ENCODE measurements at places on chromosomes 7 and 10.

DNA sequence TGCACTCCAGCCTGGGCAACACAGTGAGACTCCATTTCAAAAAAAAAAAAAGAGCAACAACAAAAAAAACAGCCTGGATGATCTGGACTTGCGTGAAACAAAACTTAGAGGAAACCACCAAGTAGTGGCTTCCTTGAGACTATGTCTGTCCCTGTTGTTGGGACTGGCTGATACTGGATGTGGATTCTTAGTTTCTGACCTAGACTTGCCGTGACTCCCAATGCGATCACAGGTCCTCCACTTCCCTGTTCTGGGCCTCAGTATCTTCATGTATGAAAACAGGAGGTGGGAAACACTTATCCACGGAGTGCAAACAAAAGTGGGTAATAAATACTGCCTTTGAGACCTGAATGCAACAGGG is 125.7 kb downstream of the PRPF18 start:
- no peak for DNase-seq

GRCh38 chr10:131889755-131890154 is 11.1 kb upstream of the PPP2R2D start:
- no peak for DNase-seq

DNA sequence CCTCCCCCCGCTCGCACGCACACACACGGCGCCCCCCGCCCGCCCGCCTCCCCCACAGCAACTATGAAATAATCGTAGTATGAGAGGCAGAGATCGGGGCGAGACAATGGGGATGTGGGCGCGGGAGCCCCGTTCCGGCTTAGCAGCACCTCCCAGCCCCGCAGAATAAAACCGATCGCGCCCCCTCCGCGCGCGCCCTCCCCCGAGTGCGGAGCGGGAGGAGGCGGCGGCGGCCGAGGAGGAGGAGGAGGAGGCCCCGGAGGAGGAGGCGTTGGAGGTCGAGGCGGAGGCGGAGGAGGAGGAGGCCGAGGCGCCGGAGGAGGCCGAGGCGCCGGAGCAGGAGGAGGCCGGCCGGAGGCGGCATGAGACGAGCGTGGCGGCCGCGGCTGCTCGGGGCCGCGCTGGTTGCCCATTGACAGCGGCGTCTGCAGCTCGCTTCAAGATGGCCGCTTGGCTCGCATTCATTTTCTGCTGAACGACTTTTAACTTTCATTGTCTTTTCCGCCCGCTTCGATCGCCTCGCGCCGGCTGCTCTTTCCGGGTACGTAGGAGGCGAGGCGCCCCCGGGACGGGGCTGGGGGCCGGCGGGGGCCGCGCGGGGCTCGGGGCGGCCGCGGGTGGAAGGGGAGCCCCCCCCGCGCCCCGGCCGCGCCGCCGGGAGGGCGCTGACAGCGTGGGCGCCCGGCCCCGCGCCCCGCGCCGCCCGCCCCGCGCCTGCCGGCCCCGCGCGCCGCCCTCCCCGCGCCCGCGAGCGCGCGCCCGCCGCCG is 441 bp downstream of the BMI1 start:
- peak; percentile 76 for DNase-seq

DNA sequence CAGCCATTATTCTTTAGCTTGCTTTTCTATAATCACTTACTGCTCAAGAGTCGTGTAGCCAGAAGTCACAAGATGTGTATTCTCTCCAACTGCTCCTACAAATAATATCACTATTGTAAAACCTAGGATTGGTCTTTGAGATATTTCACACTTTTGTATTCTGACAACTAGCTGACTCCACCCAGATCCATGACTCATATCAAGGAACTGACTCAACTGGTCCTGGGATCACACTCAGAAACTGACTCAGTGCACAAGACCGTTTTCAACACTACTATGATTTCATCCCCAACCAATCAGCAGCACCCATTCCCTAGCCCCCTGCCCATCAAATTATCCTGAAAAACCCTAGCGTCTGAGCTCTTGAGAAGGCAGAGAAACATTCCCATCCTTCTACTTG is 56.5 kb upstream of the ORC5 start:
- DNase-seq = no peak

DNA sequence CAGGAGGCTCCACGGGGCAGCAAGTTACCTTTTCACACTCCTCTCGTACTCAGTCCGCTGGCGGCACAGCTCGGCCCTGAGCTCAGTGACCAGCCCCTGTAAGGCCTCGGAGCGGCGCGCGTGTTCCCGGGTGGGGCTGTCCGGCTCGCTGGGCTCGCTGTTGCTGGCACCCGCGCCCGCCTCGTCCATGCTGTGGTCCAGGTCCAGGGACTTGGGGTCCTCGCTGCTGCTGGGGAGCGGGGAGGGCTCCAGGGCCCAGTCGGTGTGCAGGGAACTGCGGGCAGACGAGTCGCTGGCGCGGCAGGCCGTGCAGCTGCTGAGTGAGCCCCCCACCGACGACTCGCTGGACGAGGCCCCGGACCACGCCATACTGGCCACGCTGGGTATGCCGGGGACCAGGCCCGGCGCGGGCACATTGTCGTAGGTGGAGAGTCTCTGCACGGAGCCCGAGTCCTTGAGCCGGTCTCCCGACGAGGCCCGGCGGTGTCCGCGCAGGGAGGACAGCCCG is 143.8 kb downstream of the MAPK8 start:
- DNase-seq = no peak

DNA sequence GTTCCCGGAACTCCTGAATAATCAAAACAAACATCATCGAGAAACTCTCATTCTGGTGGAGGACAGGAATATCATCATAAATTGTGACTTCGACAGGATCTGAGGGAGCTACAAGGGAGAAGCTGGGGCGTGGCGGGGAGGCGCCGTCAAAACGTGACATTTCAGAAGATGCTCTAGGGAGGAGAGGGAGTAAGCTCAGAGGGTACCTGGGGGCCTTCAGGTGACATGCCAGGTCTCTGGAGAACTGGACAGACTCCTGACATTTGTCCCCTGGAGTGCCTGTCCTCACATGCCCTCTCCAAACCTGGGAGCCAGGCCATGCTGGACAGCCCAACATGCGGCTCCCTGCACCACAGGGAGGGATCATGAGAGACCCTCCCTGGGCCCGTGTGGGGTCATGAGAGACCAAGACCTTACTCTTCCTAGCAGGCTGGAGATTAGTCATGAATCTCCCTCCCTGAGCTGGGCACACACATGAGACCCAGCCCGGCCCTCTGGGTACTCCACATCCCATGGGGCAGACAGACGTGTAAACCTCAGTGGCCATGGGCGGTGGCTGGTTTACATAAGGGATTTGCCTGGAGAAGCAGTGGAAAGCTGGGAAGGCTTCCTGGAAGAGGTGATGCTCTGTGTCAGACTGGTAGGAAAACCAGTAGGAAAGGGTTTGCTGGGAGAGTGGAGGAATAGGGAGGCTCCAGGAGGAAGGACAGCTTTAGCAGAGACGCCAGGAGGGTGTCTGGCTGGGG is 81.0 kb downstream of the MYL10 start:
- DNase-seq = no peak

DNA sequence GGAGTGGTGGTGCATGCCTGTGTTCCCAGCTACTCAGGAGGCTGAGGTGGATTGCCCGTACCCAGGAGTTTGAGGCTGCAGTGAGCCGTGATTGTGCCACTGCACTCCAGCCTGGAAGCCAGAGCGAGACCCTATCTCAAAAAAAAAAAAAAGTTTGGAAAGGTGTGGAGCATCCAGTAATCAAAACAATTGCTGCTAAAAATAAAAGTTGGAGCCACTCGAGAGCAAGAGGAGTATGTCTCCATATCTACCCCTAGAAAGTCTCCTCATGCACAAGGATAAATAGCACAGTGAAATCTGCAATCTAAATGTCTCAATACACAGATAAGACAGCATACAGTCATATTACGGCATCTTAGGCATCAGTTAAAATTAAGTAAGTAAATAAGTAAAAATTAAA is 81.5 kb upstream of the NEBL start:
- no peak for DNase-seq

GRCh38 chr10:113704637-113705343 is 25.1 kb downstream of the CASP7 start:
- DNase-seq = peak; percentile 51

GRCh38 chr7:143458263-143458662 is 15.0 kb downstream of the TAS2R60 start:
- no peak for DNase-seq

GRCh38 chr7:102415685-102416225 is 17.6 kb upstream of the ORAI2 start:
- DNase-seq = no peak

DNA sequence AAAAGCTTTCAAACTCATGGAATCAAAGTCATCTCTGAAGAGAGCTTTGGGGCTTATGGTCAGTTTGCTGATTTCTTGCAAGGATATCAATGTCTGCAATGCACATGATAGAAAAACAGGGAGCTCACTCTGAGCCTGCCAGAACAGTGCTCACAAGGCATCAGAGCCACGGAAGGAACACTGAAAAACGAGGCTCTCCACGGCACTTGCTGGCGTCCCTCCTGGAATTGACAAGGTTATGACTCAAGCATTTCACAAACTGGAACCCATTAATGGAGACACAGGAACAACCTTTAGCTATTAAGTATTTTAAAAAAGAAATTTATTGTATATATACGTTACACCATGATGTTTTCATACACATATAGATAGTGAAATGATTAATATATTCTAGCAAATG is 266.3 kb downstream of the KCND2 start:
- DNase-seq = no peak

- DNase-seq = peak; percentile 53
Measured at GRCh38 chr10:118832241-118832651, 77.5 kb upstream of the CACUL1 start.

- peak; percentile 8 for DNase-seq
Measured at GRCh38 chr7:6705959-6706665, 635 bp downstream of the ZNF12 start.
